WTC11 (cell line): ENCODE measurements at places on chromosomes 12 and 14. TPM values are rescaled to one million over a fixed set of nuclear protein-coding genes. Genes with fewer than 3 reads are reported as not detected.

The SSPN gene
- total RNA-seq: 1.8 to 2.5 TPM (median 1.9 TPM) in 3 replicates

The PPP1R36 gene
- total RNA-seq: 0.55 to 0.70 TPM (median 0.64 TPM) in 3 replicates

The STXBP6 gene
- total RNA-seq: 3.2 to 4.2 TPM (median 3.5 TPM) in 3 replicates

The RASSF9 gene
- 0.25 to 0.33 TPM (median 0.30 TPM) in 3 replicates for total RNA-seq

The ORMDL2 gene
- 32.9 to 37.9 TPM (median 34.8 TPM) in 3 replicates for total RNA-seq

The GPD1 gene
- total RNA-seq: 0.39 to 0.77 TPM (median 0.62 TPM) in 3 replicates

The SOAT2 gene
- total RNA-seq: not detected in 3 replicates

The TCL1B gene
- 5.7 to 7.2 TPM (median 7.0 TPM) in 3 replicates for total RNA-seq

The CELA1 gene
- total RNA-seq: not detected in 3 replicates

The SLCO1A2 gene
- 9.9 to 13.9 TPM (median 11.5 TPM) in 3 replicates for total RNA-seq

DNA sequence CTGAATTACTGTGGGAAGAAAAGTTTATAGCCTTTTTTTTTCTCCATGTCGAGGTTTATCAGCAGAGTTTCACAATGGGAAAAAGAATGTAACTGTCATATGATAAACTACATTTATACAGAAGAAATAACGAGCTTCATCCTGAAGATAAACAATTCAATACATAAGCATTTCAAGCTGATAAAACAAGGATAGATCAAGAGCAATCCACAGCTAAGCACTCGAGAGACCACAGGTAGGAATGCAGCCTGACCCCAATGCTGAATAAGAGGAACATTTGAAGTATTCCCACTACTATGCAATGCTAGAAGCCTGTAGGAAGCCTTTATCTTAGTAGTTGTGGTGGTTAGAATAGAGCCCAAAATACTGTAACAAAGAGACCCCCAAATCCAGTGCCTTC lies 32.6 kb upstream of the DAAM1 start:
- no peak for DNase-seq

DNA sequence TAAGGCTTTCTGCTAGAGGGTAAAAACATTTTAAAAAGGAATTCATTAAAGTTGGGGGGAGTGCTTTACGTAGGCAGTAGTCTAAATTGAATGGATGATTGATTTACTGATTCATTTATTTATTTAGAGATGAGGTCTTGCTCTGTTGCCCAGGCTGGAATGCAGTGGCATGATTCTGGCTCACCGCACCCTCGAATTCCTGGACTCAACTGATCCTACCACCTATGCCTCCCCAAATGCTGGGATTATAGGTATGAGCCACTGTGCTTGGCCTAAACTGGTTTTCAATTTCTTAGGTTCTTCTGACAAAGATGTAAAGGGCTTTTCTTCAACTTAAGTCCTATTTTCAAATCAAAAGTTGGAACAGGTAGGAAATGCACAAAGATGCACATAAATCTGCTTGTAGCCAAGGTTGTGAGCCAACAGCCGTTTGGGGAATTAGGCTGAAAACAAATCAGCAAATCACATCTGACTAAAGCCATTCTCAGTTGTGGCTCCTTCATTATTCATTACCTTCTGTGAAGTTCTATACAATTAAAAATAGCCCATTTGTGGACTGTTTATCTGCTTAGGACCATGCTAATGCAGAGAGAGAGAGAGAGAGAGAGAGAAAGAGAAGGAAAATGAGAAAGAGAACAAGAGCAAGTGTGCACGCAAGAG lies 218.0 kb downstream of the PPM1H start:
- no peak for DNase-seq

DNA sequence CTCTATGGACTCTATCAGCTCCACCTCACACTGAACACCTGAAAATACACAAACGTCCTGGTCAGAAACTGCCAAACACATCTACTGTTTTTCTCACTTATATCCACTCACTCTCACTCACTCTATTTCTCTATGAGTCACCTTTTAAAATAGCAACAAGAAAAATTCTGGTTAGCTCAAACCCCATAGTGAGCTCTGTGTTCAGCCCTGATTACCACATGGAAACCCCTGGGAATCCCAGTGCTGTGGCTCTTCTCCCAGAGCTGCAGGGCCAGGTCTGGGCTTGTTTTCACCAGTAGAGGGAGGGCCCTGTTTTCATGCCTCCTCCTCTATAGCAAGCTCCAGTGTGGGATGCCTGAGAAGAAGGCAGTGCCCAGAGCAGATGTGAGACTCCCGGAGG lies 1126.1 kb downstream of the TMEM121 start:
- DNase-seq: no peak

- peak; percentile 55 for DNase-seq
Observed at GRCh38 chr12:21940549-21941505, at the start of gene ABCC9. ABCC9 (minus strand) TSS chr12:21941426; CDS start chr12:21936674, 4,752 bp downstream.

GRCh38 chr12:3624273-3624672 lies 128.6 kb downstream of the CRACR2A start:
- no peak for DNase-seq

DNA sequence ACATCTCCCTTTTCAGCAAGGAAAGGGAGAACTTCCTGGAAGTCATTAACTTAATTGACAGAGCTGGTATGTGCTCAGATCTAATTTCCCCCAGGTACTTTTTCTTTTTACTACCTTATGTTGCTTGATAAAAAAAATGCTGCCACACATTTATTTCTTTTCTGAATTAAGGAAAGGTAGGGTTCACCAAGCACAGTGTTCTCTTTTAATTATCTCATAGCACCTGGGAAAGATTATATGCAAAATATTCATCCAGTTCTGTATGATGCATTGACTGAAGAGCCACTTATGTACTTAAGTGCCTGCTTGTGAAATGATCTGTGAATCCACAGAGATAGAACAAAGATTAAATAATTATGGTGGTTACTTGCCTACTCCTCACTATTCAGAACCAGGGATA lies 25.1 kb downstream of the KCNC2 start:
- no peak for DNase-seq

DNA sequence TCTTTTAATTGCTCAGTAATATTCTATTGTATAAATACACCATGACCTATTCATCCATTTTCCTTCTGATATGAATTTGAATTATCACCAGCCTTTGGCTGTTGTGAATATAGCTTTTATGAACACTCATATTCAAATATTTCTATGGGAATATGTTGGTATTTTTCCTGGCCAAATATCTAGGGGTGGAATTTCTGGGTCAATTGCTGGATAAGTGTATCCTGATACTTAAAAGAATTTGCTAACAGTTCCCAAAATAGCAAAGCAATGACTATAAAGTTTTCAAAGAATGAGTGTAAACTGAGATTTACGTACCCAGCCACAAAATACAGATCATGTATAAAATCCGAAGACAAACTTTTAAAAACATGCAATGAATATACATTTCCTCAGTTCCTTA lies 148.7 kb upstream of the CLEC14A start:
- no peak for DNase-seq

GRCh38 chr12:100720016-100720654 lies 74.4 kb upstream of the ANO4 start:
- no peak for DNase-seq

GRCh38 chr14:92565718-92566115 lies 52.1 kb downstream of the RIN3 start:
- DNase-seq: no peak

GRCh38 chr12:106300761-106301160 lies 1.8 kb upstream of the TCP11L2 start:
- no peak for DNase-seq

DNA sequence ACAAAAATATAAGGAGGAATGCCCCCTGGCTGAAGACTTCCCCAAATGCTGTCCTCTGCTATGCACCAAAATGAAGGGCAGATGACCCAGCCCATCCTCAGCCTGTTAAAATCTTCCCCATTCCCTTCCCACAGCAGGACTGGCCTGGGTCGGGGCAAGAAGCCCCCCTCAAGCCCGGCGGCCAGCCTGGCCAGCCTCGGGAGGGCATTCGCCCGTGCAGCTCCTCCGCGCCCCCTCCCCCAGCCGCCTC lies 413 bp downstream of the RARG start:
- no peak for DNase-seq

DNA sequence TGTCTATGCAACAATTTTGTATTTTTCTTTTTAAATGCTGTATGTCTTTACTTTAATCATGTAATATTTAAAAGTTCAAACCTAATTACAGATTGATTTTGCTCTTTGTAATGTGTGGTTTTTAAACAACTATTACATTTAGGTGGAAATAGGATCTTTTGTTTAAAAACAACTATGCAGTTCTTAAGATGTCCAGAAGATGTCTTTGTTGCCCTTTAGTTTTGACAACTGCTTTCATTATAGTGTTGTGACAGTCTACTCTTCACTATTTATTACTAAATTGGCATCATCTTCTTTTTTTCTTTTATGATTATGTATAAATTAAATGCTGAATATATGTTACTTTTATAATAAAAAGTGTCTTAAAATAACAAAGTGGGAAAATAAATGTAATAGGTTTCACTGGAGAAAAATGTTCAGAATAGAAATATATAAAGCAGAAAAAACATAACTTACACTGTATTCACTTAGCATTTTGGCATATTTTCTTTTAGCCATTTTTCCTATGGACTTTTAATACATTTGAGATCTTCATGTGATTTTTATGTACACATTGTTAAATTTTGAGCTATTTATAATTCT lies 27.1 kb upstream of the PCNX4 start:
- DNase-seq: no peak

DNA sequence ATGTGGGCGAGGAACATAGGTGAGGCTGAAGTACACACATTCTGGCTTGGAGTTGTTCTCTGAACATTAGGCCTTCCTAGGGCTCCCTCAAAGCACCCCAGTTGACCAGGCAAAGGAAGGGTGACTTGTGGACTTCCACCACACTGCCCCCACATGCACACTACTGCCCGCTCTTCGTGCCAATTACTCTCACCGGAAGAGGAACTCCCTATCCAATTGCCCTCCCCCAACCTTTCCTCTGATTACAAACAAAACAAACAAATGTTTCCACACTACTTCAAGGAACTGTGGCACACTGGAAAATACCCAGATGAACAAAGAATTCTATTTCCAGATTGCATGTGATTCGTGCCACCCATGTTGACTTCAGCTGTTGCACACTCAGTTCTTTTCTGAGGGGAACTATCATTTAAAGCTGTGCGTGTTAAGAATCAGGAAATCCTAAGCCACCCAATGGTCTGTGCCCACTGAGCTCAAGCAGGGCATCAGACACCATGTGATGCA lies 139.3 kb downstream of the SSPN start:
- DNase-seq: no peak

- DNase-seq: no peak
Observed at GRCh38 chr14:58104808-58105207, 47.2 kb downstream of the ARMH4 start.

GRCh38 chr14:67523764-67524633 lies 9.1 kb upstream of the PLEKHH1 start:
- no peak for DNase-seq

DNA sequence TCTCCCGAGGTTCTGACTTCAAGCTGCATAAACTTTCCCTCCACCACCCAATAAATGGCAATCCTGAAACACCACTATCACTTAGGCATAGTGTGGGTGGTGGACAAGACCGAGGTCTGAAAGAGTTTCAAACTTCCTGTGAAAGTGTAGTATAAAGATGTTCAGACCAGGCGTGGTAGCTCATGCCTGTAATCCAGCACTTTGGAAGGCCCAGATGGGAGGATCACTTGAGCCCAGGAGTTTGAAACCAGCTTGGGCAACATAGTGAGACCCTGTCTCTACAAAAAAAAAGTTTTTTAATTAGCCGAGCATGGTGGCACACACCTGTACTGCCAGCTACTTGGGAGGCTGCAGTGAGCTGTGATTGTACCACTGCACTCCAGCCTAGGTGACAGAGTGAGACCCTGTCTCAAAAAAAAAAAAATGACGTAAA lies 61.9 kb downstream of the CCDC92 start:
- DNase-seq: no peak

DNA sequence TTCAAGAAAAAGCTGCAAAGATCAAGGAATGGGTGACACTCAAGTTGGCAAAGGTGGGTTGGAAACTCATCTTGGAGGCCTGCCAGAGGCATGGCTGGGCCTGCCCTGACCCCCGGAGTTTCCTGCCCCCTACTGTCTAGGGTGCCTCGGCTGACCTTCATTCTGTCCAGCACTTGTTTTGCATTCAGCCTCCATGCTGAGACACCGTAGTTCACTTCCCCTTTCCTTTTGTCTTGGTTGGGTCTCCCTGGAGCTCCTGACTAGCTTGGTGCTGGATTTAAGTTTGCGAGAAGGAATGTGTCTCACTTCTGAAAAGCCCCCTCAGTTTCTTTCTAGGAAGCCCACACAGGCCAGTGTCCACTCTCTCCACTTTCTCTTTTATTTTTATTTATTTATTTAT lies 26.5 kb downstream of the PLEKHH1 start:
- DNase-seq: no peak

DNA sequence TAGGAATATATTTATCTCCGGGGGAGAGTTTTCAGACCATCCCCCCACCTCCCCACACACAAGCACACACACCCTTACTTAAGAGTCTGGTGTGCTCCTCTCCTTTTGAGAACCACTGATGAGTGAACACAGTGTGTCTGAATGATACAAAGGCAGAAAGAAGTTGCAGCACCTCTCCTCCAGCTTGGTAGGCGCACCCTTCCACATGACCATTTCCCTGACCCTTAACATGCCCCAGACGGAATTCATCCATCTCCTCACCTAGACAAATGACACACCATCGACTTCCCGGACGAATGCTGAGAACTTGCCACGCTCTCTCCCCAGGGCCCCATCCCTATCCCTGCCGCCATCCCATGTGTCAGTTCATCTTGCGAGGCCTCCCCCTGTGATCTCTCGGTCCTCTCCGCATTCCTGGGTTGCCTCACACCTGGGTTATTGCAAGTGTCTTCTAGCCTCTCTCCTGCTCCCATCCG lies 3.9 kb downstream of the TNFRSF1A start:
- no peak for DNase-seq

- no peak for DNase-seq
Observed at GRCh38 chr14:62066304-62066703, 304.1 kb downstream of the SNAPC1 start.

DNA sequence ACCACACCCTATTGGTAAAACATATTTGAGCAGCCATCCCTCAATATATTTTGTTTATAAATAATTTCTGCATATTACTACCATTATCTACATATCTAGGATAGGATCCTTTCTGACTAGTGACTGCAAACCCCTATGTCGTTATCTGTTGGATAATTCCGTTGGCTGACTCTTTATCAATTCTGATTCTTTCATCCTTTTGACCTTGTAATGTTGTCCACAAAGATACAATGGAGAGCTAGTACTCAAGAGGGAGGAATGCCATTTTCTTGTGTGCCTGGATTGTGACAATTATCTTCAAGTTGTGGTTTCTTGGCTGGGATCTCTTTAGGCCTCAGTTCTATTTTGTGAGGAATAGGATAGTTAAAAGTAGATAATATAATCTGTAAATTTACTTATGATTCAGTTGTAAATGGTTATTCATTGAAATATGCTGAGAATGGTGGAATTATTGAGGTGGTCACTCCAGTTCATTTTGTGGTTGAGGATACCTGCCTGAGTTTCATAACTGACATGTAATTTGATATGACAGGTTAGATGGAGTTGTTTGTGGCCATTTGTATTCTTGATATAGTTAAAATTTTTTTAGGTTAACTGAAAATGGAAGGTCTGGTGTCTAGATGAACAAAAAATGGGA lies 10.1 kb downstream of the CHST11 start:
- DNase-seq: no peak
